ENCODE measurements at places on chromosomes 3 and 15.

- no peak for DNase-seq
Observed at GRCh38 chr15:36271048-36271447, 308.4 kb upstream of the CDIN1 start.

DNA sequence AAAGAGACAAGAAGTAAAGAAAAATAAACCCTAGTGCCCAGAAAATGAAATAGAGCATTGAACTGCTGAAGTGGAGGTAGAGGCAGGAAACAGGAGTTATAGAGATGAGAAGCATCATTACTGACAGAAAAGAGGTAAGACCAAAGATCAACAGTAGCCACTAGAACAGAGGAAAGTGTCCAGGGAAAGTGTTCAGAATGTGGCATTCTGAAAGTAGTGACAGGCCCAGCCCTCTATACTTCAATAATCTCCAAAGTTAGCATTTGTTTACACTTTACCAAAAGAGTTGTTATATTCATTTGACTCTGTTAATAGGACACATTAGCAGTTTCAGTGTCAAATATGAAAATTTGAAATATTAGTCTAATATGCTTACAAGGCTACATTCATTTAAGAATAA is 727.1 kb upstream of the NECTIN3 start:
- no peak for DNase-seq

DNA sequence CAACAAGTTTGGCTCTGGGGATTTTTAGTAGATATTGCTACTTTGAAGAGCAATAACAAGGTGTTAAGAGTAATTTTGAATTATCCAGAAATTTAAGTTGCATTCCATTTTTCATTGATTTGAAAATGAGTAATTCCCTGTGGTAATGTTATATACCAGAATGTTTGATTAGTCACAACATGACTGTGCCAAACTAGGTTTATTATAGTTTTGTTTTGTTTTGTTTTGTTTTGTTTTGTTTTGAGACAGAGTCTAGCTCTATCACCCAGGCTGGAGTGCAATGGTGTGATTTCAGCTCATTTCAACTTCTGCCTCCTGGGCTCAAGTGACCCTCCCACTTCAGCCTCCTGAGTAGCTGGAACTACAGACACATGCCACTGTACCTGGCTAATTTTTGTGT is 40.7 kb downstream of the CNOT10 start:
- no peak for DNase-seq

GRCh38 chr3:57627976-57628375 is 30.8 kb upstream of the ARF4 start:
- DNase-seq, result no peak

GRCh38 chr3:133871368-133872090 is 24.2 kb downstream of the RAB6B start:
- no peak for DNase-seq

DNA sequence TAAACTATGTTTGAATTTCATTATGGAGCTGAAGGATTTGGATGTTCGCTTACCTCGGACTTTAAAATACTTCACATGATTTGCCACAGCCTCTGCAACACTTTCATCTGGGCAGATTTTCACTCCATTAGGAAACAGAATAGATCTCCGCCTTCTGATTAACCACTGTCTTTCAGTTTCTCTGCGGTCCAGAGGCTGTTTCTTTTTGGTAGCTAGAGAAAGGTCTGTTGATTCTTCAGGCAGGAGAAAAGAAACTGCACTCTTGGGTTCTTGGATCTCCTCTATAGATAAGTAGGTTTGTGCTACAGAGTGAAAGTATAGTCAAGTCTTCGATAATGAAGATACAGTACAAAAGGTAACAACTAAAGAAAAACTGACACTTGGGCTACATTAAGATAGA is 844 bp downstream of the IMPG2 start:
- no peak for DNase-seq
